Naive B cell (primary cell): ENCODE measurements at places on chromosomes 1 and 21.

GRCh38 chr1:208190784-208191183, 53.4 kb downstream of the PLXNA2 start:
- DNase-seq = no peak
- H3K4me3 ChIP-seq = no peak overlapping the region
- no peaks in the 10 kb centered on the region for H3K27me3 ChIP-seq
- H3K36me3 ChIP-seq = no peaks in the 10 kb centered on the region

GRCh38 chr1:24714859-24715520, 30.3 kb upstream of the CLIC4 start:
- no peak for DNase-seq
- H3K36me3 ChIP-seq = no peaks in the 10 kb centered on the region

DNA sequence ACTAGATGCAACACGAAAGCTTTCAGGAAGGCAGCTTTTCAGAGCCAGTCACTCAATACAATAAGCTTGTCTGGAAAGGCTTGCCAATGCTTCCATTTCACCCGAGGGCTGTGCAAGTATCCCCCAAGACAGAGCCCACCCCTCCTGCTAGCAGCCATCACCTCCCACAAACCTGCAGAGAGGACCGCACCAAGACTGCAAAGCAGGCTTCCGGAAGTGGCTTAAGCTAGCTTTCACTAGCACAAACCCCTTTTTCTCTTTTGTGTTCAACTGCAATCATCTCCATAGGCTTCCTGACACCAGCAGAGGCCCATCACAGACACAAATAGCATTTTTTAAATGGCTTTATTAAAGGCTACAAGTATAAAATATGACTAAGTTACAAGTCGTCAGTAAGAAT, 31.5 kb downstream of the C1orf198 start:
- H3K4me3 ChIP-seq = no peak overlapping the region
- no peaks in the 10 kb centered on the region for H3K4me1 ChIP-seq
- H3K27me3 ChIP-seq = peaks cover 17% of the 10 kb centered on the region
- no peak for DNase-seq
- no peak overlapping the region for H3K27ac ChIP-seq

DNA sequence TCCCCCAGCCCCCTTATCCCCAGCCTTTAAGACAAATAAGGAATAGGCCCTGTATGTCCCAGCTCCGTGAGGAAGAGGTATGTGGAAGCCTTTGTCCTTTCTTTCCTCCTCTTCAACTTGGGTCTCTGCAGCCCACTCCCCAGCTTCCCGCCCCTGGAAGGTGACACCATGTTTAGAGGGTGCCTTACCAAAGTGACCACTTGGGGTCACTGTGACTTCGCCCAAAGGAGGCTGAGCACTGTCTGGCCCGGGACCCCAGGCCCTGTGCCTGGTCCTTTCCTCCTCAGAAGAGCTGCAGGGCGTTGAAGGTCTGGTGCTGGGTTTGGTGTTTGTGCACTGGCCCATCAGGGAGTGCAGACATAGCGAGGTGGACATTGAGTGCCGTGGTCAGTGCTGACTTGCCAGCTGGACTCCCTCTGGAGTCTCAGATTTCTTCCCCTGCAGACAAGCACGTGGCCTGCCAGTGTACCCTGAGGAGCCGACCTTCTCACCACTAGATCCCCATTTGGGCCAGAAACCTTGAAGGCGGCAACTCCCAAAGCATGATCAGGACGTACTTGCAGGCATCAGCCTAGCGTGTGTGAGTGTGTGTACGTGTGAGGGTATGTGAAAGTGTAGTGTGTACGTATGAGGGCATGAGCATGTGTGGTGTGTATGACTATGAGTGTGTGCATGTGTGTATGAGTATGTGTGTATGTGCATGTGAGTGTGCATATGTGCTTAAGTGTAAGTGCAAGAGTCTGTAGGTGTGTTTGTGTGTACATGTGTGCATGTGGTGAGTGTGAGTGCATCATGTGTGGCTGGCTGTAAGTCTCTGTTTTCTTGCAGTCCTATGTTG, 181.4 kb upstream of the KIAA0040 start:
- no peak overlapping the region for H3K4me3 ChIP-seq
- no peaks in the 10 kb centered on the region for H3K36me3 ChIP-seq
- H3K27ac ChIP-seq = no peak overlapping the region
- no peak for DNase-seq

DNA sequence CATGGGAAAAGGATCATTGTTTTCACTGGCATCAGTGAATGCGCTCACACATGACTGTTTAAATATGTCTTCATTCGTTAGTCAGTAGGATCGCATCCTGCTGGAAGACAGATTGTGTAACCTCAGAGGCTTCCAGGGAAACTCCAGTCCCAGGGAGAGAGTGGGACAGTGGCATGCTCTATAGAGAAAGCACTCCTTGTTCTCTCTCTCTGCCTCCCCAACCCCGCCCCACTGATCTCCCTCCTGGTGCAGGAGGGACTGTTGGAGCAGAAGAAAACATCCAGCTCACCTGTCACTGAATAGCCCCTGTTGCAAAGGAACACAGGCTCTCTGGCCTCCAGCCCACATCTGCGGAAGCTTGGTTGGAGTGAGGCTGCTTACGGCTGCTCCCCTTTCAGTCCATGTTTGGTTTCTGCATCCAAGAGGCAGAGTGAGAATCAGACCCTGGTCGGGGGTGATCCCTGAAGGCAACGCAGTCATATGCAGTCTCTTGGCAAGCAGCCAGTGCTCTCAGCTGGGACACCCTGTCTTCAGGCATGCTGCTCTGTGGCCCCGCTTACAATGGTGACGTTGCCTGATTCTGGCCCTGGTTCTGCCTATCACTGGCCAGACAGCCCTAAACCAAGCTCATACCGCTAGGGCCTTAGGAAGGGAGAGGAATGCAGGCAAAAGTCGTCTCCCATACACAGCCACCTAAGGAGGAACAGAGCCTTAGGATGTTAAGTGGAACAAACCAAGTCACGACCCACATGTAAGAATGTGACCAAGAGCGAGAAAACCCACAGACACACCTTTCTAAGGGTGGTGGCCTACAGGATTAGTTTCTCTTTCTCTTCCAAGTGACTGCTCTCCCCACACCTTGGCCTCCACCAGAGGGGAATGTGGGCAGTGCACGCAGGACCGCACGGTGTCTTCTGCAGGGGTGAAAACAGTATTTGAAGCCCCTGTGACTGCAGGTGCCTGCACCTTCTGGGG, 39.7 kb downstream of the BACE2 start:
- no peak overlapping the region for H3K27ac ChIP-seq
- no peak for DNase-seq
- H3K27me3 ChIP-seq = peaks cover 21% of the 10 kb centered on the region
- H3K36me3 ChIP-seq = peaks cover 7% of the 10 kb centered on the region
- peaks cover 5% of the 10 kb centered on the region for H3K4me1 ChIP-seq
- no peak overlapping the region for H3K4me3 ChIP-seq

DNA sequence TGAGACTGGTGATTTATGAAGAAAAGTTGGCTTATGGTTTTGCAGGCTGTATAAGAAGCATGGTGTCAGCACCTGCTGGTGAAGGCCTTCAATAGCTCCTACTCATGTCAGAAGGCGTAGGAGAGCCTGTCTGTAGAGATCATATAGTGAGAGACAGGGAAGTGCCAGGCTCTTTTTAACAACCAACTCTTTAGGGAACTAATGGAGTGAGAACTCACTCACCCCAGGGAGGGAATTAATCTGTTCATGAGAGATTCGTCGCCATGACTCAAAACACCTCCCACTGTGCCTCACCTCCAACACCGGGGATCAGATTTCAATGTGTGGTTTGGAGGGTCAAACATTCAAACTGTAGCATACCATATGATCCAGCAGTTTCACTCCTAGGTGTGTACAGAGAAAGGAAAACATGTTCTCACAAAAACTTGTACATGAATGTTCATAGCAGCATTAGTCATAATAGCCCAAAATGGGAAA, 72.6 kb downstream of the TTC3 start:
- H3K36me3 ChIP-seq = peaks cover 15% of the 10 kb centered on the region
- no peaks in the 10 kb centered on the region for H3K4me1 ChIP-seq
- DNase-seq = peak; percentile 0
- H3K27ac ChIP-seq = no peak overlapping the region

DNA sequence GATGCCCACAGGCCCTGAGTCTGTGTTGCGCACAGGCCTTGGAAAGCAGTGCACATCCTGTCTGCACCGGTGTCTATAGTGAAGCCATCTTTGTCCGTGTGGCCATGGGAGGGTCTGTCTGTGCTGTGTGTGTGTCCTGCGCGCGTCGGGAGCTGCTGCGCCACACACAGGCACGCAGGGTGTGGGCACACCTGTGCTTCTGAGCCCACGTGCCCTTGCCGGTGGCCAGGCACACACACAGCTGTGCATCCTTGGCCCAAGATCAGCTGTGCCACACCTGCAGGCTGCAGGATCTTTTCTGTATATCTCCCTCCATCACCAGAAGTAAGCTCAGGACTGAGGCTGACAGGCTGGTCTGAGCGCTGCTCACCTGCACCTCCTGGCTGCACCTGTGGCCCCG, 3.2 kb upstream of the SAMD11 start:
- peaks cover 15% of the 10 kb centered on the region for H3K4me1 ChIP-seq
- no peak overlapping the region for H3K27ac ChIP-seq
- no peak overlapping the region for H3K4me3 ChIP-seq
- DNase-seq = no peak
- no peaks in the 10 kb centered on the region for H3K36me3 ChIP-seq
- H3K27me3 ChIP-seq = peaks cover 76% of the 10 kb centered on the region

DNA sequence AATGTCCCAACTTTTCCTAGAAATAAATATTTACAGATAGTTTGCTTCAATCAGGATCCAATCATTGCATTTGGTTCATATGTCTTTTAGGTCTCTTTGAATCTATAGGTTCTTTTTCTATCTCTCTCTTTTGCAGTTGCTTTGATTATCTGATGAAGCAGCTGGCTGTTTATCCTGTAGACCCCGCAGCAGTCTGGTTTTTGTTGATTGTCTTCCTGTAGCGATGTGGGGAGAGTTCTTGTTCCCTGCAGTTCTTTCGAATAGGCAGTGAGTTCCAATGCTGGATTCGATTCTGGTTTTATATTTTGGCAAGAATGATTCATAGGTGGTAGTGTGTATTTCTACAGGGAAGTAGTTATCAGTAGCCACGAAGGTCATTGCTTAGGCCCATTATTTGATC, 7.4 kb upstream of the MIXL1 start:
- H3K36me3 ChIP-seq = no peaks in the 10 kb centered on the region
- no peak overlapping the region for H3K4me3 ChIP-seq
- DNase-seq = no peak
- peaks cover 11% of the 10 kb centered on the region for H3K4me1 ChIP-seq
- H3K27ac ChIP-seq = no peak overlapping the region

GRCh38 chr1:236952246-236953003, 51.8 kb downstream of the MT1HL1 start:
- peaks cover 4% of the 10 kb centered on the region for H3K36me3 ChIP-seq
- no peak for DNase-seq
- H3K4me1 ChIP-seq = no peaks in the 10 kb centered on the region
- peaks cover 8% of the 10 kb centered on the region for H3K27me3 ChIP-seq
- H3K27ac ChIP-seq = no peak overlapping the region

DNA sequence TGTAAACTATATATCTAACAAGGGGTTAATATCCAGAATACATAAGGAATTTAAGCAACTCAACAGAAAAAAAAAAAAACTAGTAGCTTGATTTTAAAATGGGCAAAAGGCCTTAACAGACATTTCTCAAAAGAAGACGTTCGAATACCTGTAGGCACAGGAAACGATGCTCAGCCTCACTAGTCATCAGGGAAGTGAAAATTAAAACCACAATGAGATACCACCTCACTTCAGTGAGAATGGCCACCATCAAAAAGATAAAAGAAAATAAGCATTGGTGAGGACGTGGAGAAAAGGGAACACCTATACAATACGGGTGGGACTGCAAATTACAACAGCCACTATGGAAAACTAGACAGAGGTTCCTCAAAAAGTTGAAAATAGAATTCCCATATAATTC, 37.3 kb downstream of the NPHP4 start:
- peak; percentile 59 for DNase-seq
- H3K27ac ChIP-seq = no peak overlapping the region
- peaks cover 8% of the 10 kb centered on the region for H3K27me3 ChIP-seq
- peaks cover 17% of the 10 kb centered on the region for H3K36me3 ChIP-seq

DNA sequence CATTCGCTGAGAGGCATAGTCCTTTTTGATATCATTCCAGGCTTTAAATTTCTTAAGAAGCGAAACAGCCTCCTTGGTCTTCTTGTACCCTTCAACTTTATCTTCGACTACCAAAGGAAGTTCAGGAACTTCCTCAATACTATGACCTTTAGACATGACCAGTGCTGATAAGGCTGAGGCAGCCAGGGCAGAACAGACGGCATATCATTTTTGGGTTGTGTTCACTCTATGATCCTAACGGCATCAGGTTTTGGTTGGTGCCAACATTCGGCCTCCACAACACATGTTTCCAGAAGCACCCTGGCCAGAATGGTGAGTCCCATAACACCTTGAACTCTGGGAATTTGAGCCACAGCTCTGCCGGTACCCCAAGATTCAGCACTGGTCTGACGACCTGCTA, 31.4 kb upstream of the MYOC start:
- no peak overlapping the region for H3K27ac ChIP-seq
- H3K36me3 ChIP-seq = no peaks in the 10 kb centered on the region
- H3K27me3 ChIP-seq = no peaks in the 10 kb centered on the region
- no peak for DNase-seq
- no peaks in the 10 kb centered on the region for H3K4me1 ChIP-seq
- H3K4me3 ChIP-seq = no peak overlapping the region

DNA sequence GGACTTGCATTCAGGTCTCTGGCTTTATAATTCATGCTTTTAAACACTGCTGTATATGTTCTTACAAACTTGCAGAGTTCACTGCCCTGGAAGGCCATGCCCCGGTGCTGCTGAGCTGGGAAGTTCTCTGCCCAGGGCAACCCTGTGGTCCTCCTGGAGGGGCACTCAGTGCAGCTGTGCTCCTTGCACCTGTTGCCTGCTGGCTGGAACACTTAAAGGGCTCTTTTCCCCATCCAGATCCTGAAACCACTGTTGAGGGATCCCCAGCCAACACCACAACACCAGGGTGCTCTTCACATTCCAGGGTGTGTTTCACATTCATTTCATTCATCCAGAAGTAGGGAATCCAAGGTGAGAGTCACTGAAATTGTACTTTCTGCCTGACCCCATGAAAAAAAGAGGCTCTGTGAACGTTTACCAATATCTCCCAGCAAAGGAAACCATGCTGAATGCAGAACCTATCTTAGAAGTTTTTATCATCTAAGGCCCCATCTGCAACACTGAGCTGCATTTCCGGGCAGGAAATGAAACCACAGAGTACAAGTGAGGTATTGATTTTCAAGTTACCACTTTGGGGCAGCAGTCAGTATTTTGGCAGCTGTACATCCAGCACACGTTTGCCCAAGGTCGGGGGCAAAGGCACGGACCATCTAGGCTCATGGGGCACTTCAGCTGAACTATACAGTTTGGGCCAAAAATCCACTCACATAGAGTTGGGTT, 16.4 kb upstream of the KIAA0040 start:
- peak overlapping the region; percentile 88 for H3K4me3 ChIP-seq
- DNase-seq = peak; percentile 65
- no peaks in the 10 kb centered on the region for H3K36me3 ChIP-seq
- no peaks in the 10 kb centered on the region for H3K27me3 ChIP-seq
- peak overlapping the region; percentile 96 for H3K27ac ChIP-seq

- no peaks in the 10 kb centered on the region for H3K27me3 ChIP-seq
- H3K36me3 ChIP-seq = no peaks in the 10 kb centered on the region
- H3K4me3 ChIP-seq = no peak overlapping the region
- DNase-seq = no peak
- no peak overlapping the region for H3K27ac ChIP-seq
Measured at GRCh38 chr1:187999973-188000372, 1171.2 kb downstream of the PLA2G4A start.
